HFFc6 (cell line): ENCODE measurements at places on chromosomes 16 and 17. TPM values are rescaled to one million over a fixed set of nuclear protein-coding genes. Genes with fewer than 3 reads are reported as not detected.

DNA sequence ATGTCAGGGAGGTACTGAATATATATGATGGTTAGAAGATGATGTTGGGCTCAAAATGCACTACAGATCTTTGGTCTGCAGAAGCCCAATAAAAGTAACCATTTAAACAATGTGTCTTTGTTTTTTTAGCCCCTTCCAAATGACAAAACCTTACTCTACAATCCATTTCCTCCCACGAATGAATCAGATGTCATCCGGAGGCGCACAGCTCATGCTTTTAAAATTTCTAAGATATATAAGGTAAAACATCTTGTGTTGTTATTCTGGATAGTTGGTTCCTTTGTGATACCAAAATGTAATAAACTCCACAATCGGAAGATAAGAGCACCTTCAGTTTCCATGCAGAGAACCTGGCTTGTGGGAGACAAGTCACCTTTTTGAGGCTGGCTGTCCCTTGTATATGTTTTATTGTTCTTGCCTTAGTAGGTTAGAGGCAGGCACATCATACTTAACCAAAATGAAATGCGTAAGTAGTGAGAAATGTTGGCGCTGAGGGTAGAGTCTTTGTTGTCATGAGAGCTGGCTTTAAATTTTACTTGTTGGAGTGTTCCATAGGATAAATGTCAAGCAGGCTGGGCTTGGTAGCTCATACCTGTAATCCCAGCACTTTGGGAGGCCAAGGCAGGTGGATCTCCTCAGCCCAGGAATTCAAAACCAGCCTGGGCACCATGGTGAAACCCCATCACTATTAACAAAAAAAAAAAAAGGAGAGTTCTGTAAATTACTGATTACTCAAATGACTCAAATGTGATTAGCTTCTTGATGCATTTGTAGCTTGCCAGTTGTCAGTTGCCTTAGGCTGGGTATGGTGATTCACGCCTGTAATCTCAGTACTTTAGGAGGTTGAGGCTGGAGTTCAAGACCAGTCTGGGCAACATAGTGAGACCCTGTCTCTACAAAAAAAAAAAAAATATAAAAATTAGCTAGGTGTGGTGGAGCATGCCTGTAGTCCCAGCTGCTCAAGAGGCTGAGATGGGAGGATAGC, 19.7 kb upstream of the SNTB2 start:
- peak; percentile 29 for DNase-seq

- DNase-seq: peak; percentile 13
Observed at GRCh38 chr17:56141046-56141839, 12.0 kb upstream of the ANKFN1 start.

DNA sequence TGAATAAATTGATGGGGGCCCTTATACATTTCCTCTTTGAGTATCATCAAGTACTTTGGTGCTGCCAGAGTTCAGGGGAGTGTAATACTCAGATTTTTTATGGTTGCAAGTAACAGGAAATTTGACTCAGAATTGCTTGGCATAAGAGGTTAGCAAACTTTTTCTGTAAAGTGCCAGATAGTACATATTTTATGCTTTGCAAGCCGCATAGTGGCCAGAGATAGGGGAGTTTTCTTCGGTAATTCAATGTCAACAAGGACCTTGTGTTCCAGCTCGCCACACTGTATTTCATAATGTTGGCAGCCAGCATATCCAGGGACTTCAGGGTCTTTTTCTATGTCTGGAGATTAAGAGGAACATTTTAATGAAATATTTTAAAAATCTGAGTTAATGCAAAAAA, 51.0 kb upstream of the MARCHF10 start:
- DNase-seq: no peak

The ITGAD gene
- total RNA-seq: not detected in 3 replicates

GRCh38 chr17:2372180-2372579, 28.7 kb downstream of the MNT start:
- no peak for DNase-seq

The SHISA6 gene
- not detected in 2 replicates for total RNA-seq

The CLDN7 gene
- 0.83 and 2.1 TPM in 2 replicates for total RNA-seq

GRCh38 chr16:21628772-21629171, 23.6 kb downstream of the IGSF6 start:
- DNase-seq: peak; percentile 77

The CDH11 gene
- total RNA-seq: 515 to 533 TPM (median 528 TPM) in 3 replicates

GRCh38 chr17:73098919-73099318, 6.4 kb upstream of the SLC39A11 start:
- DNase-seq: no peak

DNA sequence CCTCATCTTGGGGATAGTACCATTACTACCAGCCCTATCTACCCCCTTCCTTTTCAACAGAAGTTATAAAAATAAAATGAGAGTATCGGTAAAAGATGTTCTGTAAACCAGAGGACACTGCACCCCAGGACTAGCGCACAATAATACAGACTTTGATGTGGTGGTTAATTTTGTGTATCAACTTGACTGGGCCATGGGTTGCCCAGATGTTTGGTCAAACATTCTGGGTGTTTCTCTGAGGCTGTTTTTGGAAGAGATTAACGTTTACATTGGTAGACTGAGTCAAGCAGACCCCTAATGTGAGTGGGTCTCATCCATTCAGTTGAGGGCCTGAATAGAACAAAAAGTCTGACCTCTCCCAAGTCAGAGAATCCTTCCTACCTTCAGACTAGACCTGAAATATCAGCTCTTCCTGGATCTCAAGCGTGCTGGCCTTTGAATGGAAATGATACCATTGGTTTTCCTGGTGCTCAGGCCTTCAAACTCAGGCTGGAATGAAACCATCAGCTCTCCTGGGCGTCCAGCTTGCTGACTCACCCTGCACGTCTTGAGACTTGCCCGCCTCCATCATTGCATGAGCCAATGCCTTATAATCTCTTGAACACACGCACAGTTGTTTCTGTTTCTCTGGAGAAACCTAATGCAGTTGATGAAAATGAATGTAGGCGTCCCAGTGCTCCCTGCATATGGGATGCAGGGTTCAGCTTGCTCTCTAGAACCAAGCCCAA, 10.1 kb downstream of the MRM1 start:
- peak; percentile 78 for DNase-seq

- peak; percentile 26 for DNase-seq
Observed at GRCh38 chr16:67571464-67571863, 9.1 kb downstream of the CTCF start.
